Cerebellar cortex (tissue), 1 donor: ENCODE measurements at places on chromosomes 13 and 19.
A peak's percentile ranks its signal among the peaks of the same experiment; 100 is the strongest.

GRCh38 chr19:6788896-6789295 lies 16.4 kb downstream of the VAV1 start:
- DNase-seq, result no peak

DNA sequence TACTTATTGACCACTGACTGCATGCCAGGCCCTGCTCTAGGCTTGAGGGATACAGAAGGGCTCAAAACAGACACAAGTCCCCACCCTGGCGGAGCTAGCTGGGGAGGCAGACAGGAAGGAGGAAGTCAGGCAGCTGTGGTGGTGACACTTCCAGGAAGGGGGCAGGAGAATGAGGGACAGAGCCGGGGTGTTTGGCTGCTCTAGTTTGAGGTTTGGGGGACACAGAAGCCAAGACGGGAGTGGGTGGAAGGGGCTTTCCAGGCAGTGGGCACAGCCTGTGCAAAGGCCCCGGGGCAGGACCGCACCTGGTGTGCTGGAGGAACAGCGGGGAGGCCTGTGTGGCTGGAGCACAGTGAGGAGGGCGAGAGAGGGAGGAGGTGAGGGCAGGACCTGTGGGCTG lies 4.0 kb downstream of the MRPL54 start:
- no peak for DNase-seq

DNA sequence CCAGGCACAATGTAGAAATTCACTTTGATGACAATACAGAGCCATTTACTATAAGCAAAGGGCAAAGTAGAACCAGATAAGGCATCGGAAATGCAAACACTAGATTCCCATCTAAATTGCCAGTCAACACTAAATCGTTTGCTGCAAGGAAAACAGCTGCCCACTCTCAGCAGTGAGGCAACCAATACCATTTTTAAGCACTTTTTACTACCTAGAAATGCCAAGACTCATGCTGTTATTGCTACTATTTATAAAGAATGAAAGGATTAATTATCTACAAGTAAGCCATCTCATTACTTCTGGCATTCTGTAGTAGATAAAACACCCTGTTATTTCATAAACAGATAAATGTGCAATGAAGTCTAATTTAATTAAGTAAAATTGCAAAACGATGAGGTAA lies 422.0 kb downstream of the FGF14 start:
- peak; percentile 31 for DNase-seq

- no peak for DNase-seq
Measured at GRCh38 chr19:48910803-48911202, 10.7 kb downstream of the NUCB1 start.

DNA sequence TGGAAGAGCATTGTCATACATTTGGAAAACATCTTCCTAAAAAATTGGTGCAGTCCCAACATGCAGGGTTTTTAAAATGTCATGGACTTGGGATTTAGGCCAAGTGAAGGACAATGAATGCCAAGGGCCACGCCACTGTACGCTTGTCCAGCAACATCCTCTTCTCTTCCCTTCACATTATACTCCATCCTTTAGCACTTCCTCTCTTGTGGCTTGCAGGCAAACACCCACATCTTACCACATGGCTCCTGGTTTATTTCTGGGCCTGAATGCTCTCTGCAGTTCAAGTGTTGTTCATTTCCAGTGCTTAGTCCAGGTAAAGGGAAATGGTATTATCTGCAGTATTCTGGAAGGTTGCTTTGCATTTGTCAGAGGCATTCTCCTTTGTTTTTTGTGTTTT lies 45.0 kb downstream of the CBY2 start:
- no peak for DNase-seq

- no peak for DNase-seq
Measured at GRCh38 chr19:18765224-18765623, 25.9 kb downstream of the COMP start.

- no peak for DNase-seq
Measured at GRCh38 chr19:2553510-2553909, 77.6 kb downstream of the GADD45B start.
